EH (cell line): ENCODE measurements at places on chromosomes 6 and 20.
A peak's percentile ranks its signal among the peaks of the same experiment; 100 is the strongest.

GRCh38 chr6:22027040-22027725 lies 269.7 kb downstream of the PRL start:
- no peak for DNase-seq

- DNase-seq, result peak; percentile 45
These were observed 8.3 kb upstream of the ISM1 start for GRCh38 chr20:13212750-13213149.

DNA sequence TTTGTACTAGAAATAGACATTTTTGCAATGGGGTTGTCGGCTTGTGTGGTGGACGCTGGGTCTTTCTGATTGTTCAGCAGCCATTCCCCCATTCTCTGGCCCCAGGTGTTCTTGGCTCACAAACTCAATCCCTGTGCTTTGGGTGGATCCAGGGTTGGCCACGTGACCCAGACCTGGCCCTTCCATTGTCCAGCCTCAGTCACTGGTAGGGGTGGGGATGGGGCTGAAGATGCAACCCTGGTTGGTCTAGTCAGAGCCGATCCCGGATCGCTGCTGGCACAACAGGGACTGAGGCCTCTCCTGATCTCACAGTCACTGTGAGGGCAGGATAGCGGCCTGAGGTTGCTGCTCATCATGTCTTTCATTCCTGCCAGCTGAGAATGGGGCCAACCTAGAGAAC lies 365.3 kb upstream of the SULF2 start:
- DNase-seq, result no peak

DNA sequence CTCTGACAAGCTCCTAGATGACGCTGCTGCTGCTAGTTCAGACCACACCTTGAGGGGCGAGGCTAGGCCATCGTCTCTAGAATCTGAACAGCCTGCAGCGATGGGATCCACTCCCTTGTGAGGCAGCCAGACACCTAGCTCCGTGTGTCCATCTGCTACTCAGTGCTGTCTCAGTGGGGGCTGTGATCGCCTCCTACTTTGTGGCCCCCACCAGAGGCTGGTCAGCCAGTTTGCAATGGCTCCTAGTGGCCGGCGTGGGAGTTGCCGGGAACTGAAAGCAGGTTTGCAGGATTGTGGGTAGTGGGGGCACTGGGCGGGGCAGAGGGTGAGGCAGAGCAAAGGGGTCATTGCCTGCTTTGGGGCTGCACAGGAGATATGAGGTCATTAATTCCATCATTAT lies 2.8 kb downstream of the CCN5 start:
- no peak for DNase-seq

- DNase-seq, result peak; percentile 41
These were observed 6.0 kb downstream of the COL12A1 start for GRCh38 chr6:75199889-75200288.

DNA sequence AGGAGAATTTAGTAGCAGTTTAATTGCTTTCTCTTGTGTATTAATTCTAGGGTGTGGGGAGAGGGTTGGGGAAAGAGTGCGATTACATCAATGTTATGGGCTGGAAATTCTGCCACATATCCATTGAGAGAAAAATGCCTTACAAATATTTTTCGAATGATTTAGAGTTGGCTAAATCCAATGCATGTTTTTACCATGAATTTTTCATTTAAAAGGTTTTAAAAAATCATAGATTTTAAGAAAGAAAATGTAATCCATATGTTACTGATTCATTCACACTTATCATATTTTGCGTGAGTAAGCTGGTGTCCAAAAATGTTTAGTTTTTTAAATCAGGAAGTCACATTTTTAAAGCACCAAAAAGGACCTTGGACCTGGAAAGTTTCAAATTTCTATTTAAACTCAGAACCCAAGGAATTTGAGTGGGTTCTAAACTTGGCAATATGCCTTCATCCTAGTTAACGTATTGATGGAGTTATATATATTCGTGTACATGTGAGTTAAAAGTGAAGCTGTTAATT lies 627.4 kb upstream of the CITED2 start:
- peak; percentile 82 for DNase-seq

- peak; percentile 73 for DNase-seq
These were observed 33.3 kb upstream of the TGM2 start for GRCh38 chr20:38198238-38198861.

GRCh38 chr20:55054453-55054852 lies 579.1 kb downstream of the DOK5 start:
- DNase-seq, result no peak

- DNase-seq, result no peak
These were observed 196.9 kb downstream of the LRFN2 start for GRCh38 chr6:40390144-40390800.

DNA sequence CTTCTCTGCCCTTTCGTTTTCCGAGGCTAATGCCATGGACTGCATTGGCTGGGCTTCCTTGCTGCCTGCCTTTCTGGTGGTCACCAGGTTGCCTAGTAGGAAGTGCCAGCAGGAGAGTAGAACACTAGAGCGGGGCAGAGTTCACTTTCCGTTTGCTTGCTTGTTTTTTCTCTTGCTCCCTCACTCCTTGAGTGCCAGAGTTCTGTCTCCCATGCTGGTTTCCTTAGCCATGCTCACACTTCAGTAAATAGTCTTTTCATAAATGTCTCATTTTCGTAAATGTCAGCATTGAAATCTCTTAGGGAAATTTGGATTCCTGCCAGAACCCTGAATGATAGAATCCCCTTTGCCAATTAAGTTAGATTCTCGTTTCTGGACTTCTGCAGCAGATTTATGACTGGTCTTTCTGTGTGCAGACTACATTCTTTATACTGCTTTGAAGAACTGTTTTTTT lies 63.9 kb downstream of the FAM83B start:
- no peak for DNase-seq

GRCh38 chr20:34012735-34013134 lies 19.0 kb downstream of the RALY start:
- no peak for DNase-seq

DNA sequence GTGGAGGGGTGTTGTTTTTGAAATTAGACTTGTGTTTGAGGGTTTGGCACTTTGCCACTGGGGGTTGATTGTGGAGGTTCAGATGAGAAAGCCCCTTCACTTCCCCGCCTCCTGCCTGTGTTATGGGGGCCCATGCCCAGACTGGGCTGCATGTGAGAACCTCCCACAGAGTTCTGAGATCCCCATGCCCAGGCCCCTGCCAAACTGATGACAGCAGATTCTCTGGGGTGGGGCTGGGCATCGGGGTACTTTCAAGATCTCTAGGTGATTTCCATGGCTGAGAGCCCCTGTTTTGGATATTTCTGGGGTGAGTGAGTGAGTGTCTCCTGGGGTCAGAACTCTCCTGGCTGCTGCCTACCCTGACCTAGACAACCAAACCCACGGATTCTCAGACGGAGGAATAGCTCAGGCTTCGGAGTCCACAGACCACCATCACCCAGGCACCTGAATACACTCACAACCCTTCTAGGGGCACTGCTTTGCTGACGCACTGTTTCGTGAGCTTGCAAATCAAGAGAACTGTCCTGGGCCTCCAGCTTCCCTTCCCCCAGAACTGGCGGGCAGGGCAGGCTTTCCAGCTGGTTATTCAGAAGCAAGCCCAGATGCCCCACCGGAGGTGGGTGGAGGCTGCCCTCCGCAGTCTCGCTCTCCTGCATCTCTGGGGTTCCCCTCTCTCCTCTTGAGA lies 6.3 kb downstream of the BCAS1 start:
- DNase-seq, result no peak

GRCh38 chr20:49186535-49187329 lies 1.4 kb downstream of the STAU1 start:
- DNase-seq, result peak; percentile 65

- peak; percentile 85 for DNase-seq
These were observed 28.2 kb downstream of the CBFA2T2 start for GRCh38 chr20:33518071-33518470.

DNA sequence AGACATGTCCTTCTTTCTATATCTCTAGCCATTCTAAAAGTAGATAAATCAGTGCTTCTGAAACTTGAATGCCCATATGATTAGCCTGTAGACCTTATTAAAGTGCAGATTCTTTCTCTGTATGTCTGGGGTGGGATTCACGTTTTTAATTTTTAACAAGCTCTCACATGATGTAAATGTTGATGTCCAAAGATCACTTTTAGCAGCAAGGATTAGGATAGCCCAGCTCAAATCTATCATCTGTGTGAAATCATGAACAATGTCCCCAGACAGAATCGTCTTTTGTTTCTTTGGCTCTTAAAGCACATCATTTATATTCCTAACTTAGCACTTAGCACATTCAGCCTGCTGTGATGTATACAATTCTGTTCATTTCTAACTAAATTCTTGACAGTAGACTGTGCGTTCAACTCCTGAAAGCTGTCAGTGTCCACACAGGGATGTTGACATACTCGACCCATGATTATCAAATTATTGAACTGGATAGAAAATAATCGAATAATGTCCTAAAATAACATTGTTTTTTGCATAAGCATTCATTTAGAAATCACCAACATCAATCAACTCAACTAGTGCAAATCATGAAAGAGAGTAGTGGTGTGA lies 102.1 kb upstream of the MLIP start:
- no peak for DNase-seq

DNA sequence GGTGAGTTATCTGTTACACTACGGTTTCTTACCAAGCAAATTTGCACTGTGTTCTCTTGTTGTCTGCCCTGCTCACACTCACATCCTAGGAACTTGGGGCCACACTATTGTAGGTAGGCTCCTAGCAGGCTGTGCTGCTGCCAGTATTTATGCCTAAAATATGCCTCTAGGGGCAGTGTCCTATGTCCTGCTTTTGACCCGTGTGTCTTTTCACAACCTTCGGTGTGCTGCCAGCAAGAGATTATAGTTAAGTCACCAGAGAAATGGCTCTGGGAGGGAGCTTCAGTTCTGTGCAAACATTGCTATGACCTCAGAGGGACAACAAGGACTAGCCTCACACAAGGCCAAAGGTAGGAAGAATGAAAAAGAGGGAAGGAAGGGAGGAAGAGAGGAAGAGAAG lies 8.9 kb upstream of the TAAR5 start:
- DNase-seq, result peak; percentile 3

- no peak for DNase-seq
These were observed 308.6 kb upstream of the MAP3K7 start for GRCh38 chr6:90895299-90896074.

- DNase-seq, result no peak
These were observed 212.0 kb downstream of the PLCB1 start for GRCh38 chr20:8344106-8344505.

DNA sequence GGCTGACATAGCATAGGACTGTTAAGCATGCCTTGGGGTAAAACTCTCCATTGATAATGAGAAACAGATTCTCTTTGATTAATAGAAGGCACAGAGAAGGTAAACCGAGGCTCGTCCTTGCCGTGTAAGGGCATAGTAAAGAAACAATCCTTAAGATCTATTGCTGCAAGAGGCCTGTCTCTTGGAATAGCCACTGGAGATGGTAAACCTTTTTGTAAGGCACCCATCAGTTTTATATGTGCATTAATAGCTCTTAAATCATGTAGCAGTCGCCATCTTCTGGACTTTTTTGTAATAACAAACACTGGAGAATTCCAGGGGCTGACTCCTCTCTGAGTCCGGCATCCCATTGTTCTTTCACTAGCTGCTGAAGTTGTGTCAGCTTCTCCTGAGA lies 8.4 kb upstream of the ABHD12 start:
- peak; percentile 83 for DNase-seq

- no peak for DNase-seq
These were observed 4.0 kb upstream of the ZNF217 start for GRCh38 chr20:53597521-53598120.

- DNase-seq, result peak; percentile 73
These were observed 11.0 kb downstream of the UNC5CL start for GRCh38 chr6:41027799-41028560.

DNA sequence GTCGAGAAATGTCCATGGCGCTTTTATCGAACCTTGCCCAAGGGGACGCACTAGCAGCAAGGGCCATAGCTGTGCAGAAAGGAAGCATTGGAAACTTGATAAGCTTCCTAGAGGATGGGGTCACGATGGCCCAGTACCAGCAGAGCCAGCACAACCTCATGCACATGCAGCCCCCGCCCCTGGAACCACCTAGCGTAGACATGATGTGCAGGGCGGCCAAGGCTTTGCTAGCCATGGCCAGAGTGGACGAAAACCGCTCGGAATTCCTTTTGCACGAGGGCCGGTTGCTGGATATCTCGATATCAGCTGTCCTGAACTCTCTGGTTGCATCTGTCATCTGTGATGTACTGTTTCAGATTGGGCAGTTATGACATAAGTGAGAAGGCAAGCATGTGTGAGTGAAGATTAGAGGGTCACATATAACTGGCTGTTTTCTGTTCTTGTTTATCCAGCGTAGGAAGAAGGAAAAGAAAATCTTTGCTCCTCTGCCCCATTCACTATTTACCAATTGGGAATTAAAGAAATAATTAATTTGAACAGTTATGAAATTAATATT lies 115.7 kb downstream of the TMEM242 start:
- DNase-seq, result no peak

- no peak for DNase-seq
These were observed 12.1 kb upstream of the PFDN4 start for GRCh38 chr20:54195483-54196472.

DNA sequence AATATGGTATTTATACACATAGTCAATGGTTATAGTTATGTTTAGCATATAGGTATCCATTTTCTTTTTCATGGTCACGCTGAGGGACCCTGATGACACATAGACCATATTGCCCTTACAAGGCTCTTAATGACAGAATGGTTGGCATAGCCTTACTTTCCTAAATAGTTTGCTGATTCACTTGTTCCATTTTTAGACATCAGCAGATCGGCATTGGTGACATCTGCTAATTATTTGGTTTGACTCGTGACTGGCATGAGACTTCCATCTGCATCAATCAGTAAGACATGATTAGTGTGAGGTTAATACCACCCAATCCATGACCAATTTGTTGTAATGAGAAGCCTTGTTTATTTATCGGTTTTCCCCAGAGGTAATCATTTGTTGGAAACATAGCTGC lies 309.7 kb downstream of the ALDH8A1 start:
- no peak for DNase-seq

- no peak for DNase-seq
These were observed 22.4 kb downstream of the CALHM6 start for GRCh38 chr6:116483616-116484015.

- DNase-seq, result no peak
These were observed 276.3 kb downstream of the ADGRB3 start for GRCh38 chr6:68911334-68911733.

DNA sequence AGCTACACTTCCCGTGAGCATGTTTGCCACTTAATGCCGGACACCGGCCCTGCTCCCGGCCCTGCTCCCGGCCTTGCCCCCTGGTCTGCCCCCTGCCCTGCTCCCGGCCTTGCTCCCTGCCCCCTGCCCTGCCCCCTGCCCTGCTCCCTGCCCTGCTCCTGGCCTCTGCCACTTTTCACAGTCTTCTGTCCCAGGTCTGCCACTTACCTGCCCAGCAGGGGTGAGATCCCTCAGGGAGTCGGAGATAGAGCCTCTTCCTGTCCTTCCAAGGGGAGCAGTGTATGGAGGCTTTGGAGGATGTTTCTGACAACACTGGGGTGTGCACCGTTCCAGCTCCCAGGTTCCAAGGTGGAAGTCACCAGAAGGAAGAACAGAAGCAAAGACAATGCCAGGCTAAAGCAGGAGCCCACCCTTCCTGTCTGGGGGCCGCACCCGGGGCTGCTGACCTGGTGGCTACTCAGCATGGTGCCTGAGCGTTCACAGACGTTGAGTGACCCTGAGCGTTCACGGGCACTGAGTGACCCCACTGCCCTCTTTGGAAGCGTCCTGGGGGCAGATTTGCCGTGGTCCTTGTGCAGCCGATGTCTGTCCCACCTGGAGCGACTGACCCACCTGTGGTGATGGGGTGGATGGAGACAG lies 199.8 kb downstream of the DLL1 start:
- no peak for DNase-seq
